ENCODE measurements at places on chromosomes 7 and 10. TPM values are rescaled to one million over a fixed set of nuclear protein-coding genes. Genes with fewer than 3 reads are reported as not detected.

The CTTNBP2 gene
- total RNA-seq, result 11.3 TPM

The FAS gene
- total RNA-seq, result 53.8 TPM

The PEX1 gene
- 13.9 TPM for total RNA-seq

The HACD1 gene
- total RNA-seq, result 23.6 TPM

The HIP1 gene
- total RNA-seq, result 10.0 TPM

The ZNF248 gene
- 6.7 TPM for total RNA-seq

The NUTM2A gene
- under 0.01 TPM for total RNA-seq

The UNCX gene
- not detected for total RNA-seq

The OPN1SW gene
- not detected for total RNA-seq

The CALCR gene
- total RNA-seq, result not detected

The PCLO gene
- total RNA-seq, result under 0.01 TPM

The EIF4EBP2 gene
- 20.8 TPM for total RNA-seq

The TRIM73 gene
- 0.18 TPM for total RNA-seq

The RPP38 gene
- total RNA-seq, result 12.4 TPM

DNA sequence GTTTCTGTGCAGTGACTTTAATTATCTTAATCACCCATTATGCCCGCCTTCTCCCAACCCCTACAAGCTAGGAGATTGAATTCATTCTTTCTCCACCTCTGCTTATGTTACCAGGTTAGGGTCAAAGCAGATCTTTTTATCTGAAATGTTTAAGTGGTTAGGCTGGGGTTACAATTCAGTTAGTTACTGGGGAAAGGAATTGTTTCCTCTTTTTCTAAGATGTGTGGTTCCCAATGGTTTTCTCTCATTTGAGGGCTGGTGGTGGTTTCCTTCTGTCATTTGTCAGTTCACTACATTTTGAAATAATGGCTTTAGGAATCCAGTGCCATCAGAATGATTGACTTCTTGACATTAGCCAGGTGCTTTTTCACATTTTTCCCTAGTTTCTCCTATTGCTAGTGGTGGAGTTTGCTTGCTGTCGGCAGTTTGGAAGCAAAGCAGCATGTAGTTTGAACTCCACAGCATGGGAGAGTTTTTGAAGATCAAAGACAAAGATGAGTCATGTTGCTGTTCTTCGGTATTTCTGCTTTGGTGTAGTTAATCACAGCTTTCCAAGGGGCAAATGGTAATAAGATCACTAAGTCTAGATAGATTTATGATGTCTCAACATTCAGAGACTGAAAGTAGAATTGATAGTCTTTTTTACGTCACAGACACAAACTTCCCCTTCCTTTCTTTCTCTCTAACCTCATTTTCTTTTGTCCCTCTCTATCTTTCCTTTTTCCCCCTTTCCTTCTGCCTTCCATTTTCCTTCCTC lies 168.2 kb downstream of the SND1 start:
- peak; percentile 70 for DNase-seq

GRCh38 chr10:88457660-88458059 lies 125.5 kb downstream of the RNLS start:
- DNase-seq, result no peak

DNA sequence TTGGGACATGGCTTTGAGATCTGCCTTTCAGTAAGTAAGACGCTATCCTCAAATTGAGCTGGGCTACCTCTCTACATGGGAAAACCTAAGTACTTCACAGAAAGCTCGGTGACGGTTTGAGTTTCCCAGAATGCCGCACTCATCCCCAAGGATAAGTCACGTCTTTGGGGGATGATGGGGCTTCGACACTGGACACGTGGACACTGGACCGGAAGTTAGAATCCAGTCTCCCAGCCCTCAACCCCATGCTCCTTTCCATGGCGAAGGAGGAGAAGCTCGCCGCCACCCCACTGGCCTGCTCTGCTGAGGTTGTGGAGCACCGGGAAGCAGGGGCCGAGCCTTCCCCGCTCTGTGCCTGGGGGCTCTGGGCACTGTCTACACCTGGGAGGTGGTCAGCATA lies 27.5 kb downstream of the PTPRE start:
- no peak for DNase-seq

- DNase-seq, result no peak
Measured at GRCh38 chr10:3066317-3067117, 831 bp upstream of the PFKP start.

DNA sequence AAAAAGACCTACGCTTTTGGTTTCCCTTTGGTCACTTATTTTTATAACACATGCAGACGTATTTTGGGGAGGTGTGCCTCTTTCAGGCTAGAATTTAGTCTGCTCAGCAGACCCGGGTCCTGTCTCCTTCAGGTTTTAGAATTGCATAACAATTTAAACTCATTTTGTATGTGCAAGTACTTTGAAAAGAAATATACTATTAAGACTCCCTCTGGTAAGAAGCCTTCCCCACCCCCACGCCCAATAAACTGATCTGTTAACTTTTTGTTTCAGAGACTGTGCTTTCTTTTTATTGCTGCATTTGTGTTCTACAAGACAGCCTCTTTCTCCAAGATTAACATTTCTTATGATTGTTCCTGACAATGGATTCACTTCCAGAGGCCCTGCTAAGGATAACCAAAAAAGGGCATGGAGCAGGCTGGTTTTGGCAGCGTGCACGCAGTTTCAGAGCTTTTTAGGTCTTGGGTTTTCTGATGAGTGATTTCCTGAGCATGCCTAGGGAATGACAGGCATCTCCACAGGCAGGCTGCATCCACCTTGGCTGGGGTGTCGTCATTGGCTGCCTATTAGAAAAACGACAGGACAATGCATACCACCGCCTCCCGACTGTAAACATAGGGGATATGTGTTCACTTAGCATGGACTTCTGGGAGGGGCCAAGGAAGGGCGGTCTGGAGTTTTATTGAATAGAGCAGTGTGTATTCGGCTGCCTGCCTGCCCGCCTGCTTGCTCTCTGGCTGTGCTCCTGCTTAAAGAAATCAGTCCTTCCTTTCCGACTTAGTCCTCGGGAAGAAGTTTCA lies at the start of gene CALD1:
CALD1 (plus strand) TSS at position 694 of the 800 bp plus-strand sequence. CDS start 88,100 bp downstream, outside the sequence.
- DNase-seq, result peak; percentile 99

- no peak for DNase-seq
Measured at GRCh38 chr7:131607291-131608115, 51.1 kb upstream of the PODXL start.

GRCh38 chr7:71285571-71286145 lies 153.7 kb downstream of the GALNT17 start:
- no peak for DNase-seq

- DNase-seq, result peak; percentile 11
Measured at GRCh38 chr10:11205030-11205772, 187.5 kb downstream of the CELF2 start.

- peak; percentile 67 for DNase-seq
Measured at GRCh38 chr10:112815269-112816032, 134.6 kb upstream of the TCF7L2 start.

GRCh38 chr10:33412241-33412640 lies 77.8 kb upstream of the NRP1 start:
- no peak for DNase-seq

DNA sequence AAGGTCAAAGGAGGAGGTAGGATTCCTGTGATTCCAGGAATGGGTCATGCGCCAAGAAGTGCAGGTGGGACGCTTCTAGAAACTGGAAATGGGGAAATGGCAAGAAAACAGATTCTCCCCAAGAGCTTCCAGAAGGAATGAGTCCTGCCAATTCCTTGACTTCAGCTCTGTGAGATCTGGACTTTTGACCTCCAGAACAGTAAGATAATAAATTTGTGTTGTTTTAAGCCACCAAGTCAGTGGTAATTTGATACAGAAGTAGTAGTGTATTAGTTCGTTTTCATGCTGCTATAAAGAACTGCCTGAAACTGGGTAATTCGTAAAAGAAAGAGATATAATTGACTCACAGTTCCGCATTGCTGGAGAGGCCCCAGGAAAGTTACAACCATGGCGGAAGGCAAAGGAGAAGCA lies 178.6 kb upstream of the GALNT17 start:
- DNase-seq, result no peak

- no peak for DNase-seq
Measured at GRCh38 chr7:100612730-100613390, 520 bp downstream of the MOSPD3 start.

- no peak for DNase-seq
Measured at GRCh38 chr7:516216-516605, 3.4 kb downstream of the PDGFA start.

GRCh38 chr10:1133495-1134045 lies 77.4 kb downstream of the WDR37 start:
- DNase-seq, result no peak

GRCh38 chr7:1739593-1739992 lies 69.5 kb downstream of the ELFN1 start:
- no peak for DNase-seq

- no peak for DNase-seq
Measured at GRCh38 chr7:77993838-77994237, 195.3 kb downstream of the PHTF2 start.

DNA sequence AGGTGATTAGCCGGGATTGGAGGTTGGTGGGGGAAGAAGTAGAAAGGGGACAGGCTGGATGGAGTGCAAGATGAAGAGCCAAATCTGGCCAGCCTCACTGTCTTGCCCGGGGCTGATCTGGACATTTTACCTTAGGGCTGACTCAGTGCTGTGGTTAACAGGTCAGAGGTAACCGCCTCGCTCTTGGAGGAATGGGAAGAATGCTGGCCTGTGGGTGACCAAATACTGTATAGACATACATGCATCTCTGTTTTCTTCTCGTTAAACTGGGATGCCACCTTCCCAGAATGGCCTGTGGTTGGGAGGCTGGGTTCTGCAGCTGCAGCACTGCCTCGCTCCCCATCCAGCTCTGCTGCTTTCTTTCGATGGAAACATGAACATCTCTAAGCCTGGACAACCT lies 120.0 kb downstream of the SEC23IP start:
- peak; percentile 16 for DNase-seq

DNA sequence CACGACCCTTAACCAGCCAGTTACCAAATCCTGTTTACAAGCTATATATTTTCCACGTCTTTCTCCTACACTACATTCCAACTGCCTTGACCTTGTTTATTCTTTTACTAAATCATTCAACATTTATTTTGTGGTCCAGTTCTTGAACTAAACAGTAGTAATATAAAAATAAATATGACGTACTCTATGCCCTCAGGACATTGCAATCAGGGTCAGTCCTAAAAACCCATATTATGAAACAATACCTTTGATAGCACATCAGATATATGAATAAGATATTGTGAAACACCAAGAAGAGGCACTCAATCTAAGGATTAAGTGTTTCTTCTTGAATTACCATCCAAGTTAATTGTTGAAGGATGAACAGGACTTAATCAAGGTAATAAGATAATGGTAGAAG lies 52.5 kb upstream of the WNT16 start:
- no peak for DNase-seq

DNA sequence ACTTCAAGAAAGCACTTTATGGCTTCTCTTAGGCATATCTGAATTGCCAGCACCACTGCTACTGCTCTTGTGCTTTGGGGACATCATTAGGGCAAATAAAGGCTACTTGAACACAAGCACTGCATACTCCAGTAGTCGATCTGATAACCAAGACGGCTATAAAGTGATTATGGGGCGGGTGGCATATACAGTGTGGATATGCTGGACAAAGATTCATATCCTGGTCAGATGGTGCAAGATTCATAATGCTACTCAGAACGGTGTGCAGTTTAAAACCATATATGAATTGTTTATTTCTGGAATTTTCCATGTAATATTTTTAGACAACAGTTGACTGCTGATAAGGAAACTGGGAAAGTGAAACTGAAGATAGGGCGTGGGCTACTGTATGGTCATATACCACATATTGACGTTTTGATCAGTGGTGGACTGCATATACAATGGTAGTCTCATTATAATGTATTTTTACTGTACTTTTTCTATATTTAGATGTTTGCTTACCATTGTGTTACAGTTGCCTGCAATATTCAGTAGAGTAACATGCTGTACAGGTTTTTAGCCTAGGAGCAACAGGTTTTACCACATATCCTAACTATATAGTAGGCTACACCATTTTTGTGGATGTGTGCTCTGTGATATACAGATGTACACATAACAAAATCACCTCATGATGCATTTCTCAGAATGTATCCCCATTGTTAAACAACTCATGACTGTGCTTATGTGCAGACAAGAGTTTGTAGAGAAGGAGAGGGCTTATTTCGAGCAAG lies 15.2 kb downstream of the ANLN start:
- no peak for DNase-seq

- DNase-seq, result peak; percentile 85
Measured at GRCh38 chr7:41567731-41568114, 135.2 kb downstream of the INHBA start.

DNA sequence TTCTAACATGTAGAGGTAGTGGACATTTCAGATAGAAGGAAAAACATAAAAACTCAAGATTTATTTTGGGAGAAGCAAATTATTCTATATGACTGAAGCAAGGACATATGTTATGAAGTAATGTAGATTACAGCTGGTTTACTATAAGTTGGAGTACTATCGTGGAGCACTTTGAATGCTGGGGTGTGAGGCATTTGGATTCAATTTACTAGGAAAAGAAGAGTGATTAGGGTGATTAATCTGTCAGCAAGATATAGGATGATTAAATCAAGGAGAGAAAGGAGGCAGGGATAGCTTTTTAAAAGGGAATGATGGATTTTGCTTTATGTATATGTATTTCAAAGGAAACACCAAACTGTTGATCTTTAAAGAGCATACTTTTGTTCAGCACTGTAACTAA lies 318.4 kb upstream of the KAT6B start:
- no peak for DNase-seq

GRCh38 chr7:140403878-140404564 lies at the start of gene RAB19:
Gene RAB19, plus strand, starts transcription at chr7:140404058. Its CDS starts 3,589 bp downstream, at chr7:140407647.
- no peak for DNase-seq

DNA sequence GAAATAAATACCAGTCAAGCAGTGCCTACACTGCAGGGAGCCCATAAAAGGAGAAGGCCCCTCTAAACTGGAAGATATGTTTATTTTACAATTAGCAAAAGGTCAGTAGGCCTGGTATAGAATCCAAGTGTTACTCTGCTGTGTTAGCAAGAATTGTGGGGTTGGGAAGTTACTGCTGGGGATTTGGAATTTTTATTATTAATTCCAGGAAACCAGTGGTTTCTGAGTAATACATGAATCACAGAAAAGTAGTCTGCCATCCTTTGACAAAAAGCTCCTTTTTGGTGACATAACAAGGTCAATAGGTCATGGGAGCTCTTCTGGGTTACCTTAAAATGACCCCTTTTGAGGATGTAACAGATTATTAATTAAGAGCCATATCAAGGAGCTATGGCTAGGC lies 67.4 kb downstream of the ZNF92 start:
- DNase-seq, result peak; percentile 45

DNA sequence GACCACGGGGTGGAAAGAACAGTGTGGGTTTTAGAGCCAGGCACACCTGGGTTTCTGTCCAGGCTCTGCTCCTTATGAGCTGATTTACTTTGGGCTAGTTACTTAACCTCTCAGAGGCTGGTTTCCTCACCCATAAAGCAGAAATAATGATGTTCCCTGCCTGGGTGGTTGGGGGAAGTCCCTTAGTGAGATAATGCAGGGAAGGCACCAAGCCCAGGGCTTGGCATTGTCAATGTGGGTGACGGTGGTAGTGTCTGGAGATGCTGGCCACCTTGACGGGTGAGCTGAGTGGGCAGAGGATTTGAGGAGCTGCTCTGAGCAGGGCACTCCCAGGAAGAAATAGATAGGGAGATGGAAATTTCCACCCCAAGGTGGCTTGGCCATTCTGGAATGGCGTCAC lies 65.2 kb downstream of the SH2D4B start:
- DNase-seq, result no peak
